ENCODE measurements at places on chromosomes 1 and 21.

DNA sequence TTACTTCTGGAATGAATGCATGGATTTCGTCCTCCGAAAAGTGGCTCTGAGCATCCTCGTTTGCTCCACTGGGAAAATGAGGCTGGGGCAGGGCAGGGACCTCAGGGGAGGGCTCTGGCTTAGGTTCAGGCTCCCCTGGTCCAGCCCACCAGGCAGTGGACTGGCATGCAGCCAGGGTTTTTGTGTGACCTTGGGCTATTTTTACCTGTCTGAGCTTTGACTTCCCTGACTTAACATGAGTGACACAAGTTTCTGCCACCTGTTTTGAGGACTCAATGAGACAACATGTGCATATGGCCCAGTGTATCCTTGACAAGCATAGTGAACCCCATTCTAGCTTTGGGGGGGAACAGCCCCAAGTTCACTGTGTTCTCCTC lies 32.6 kb upstream of the EDN2 start:
- no peak for ATAC-seq

DNA sequence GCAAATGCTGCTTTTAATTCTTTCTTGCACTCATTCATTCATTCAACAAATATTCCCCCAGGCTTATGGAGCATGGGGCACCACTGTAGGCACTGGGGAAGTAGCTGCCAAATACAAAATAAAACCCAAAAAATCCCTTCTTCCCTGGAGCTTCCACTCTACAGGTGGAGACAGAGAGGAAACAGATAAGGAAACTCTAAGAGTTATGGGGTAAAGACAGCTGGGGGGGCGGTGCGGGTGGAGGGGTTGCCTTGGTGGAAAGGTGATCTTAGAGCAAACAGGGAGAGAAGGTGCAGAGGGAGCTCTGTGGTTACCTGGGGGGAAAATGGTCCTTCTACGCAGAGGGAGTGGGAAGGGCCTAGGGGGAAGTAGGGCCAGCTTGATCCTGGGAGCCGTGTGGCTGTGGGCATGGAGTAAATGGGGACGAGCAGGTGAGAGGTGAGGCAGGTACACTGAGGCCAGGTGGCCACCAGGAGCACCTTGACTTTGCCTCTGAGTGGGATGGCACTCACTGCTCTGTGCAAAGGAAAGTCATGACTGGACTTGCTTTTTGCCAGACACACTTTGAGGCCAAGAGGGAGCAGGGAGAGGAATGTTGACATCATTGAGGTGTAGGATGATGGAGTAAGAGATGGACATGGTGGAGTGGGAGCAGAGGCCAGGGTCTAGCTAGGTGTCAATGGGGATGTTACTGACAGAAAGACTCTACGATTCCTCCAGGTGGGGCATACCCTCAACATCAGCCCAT lies 152.0 kb downstream of the ETS2 start:
- ATAC-seq: no peak

- no peak for ATAC-seq
These were observed 2.2 kb downstream of the IKBKE start for GRCh38 chr1:206472454-206472853.

GRCh38 chr1:143748906-143749305 lies 222.9 kb downstream of the FAM72C start:
- ATAC-seq: no peak

- peak; percentile 21 for ATAC-seq
These were observed 10.6 kb downstream of the GFI1 start for GRCh38 chr1:92476071-92476631.

DNA sequence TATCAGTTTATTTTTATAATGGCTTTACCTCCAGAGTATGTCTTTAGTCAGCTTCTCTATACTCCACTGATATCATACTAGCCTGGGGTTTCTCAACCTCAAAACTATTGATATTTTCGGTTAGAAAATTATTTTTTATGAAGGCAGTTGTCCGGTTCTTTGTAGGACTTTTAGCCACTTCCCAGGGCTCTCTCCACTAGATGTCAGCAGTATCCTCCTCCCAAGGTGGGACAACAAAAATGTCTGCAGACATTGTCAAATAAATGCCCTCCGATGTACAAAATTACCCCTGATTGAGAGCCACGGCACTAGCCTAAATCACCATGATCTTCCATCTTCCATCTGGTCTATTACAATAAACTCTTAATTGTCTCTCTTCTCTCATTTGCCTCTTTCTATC lies 4.1 kb upstream of the GRIK1 start:
- no peak for ATAC-seq

GRCh38 chr21:45454926-45455673 lies 50.1 kb downstream of the COL18A1 start:
- no peak for ATAC-seq

- peak; percentile 42 for ATAC-seq
These were observed 4.6 kb downstream of the SNX27 start for GRCh38 chr1:151616505-151616849.

DNA sequence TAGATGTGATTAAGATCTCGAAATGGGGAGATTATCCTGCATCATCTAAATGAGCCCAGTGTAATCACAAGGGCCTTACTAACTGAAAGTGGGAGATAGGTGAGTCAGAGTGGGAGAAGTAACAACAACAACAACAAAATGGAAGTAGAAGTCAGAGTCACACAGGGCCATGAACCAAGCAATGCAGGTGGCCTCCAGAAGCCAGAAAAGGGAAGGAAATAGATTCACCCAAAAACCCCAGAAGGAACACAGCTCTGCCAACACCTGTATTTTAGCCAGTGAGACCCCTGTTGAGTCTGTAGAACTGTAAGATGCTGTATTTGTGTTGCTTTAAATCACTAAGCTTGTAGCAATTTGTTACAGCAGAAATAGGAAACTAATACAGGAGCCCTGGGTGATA lies 4.1 kb downstream of the TAGLN2 start:
- peak; percentile 3 for ATAC-seq

GRCh38 chr1:166908942-166909341 lies 32.9 kb upstream of the TADA1 start:
- ATAC-seq: no peak

DNA sequence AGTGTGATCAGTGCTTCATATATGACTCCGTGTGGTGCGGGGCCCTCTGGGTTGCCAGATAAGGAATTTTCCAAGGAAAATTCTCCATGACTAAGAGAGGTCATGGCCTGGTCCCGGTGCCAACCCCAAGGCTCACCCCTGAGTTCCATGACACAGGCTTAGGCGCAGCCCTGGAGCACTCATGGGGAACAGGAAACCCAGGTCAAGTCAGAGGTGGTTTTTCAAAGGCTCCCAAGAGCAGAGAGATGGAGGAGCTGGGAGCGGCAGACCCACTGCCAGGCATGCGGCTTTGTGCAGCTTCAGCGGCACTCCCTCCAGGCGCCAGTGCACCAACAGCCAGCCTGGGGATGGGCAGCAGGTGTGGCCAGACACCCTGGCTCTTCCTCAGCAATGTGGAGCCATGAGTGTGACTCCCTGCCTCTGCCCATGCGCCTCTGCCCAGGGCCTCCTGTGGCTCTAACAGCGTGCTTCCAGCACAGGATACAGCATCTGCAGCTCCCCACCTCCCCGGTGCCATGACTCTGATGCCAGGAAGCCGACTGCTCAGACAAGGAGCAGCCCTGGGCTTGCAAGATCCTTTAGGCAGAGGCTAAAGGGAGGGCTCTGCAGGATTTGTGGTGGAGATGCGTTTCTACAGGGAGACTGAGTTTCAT lies 47.3 kb downstream of the GPR161 start:
- no peak for ATAC-seq

DNA sequence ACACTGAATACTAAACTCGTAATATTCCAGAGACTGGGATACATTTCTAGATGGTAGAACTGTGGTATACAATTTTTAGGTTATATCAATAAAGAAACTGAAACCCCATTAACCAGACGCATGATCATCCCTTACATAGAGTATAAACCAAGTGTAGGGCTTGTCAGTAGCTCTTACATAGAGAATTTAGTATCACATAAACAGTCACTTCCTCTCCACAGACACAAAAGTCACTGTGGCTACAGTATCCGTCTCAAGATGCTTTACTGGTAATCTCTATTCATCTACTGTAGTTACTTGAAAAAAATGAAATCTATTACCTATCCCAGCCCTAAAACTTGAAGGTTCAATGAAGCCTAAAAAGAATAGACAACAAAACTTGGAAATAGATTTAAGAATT lies 252.3 kb upstream of the TMPRSS15 start:
- no peak for ATAC-seq

DNA sequence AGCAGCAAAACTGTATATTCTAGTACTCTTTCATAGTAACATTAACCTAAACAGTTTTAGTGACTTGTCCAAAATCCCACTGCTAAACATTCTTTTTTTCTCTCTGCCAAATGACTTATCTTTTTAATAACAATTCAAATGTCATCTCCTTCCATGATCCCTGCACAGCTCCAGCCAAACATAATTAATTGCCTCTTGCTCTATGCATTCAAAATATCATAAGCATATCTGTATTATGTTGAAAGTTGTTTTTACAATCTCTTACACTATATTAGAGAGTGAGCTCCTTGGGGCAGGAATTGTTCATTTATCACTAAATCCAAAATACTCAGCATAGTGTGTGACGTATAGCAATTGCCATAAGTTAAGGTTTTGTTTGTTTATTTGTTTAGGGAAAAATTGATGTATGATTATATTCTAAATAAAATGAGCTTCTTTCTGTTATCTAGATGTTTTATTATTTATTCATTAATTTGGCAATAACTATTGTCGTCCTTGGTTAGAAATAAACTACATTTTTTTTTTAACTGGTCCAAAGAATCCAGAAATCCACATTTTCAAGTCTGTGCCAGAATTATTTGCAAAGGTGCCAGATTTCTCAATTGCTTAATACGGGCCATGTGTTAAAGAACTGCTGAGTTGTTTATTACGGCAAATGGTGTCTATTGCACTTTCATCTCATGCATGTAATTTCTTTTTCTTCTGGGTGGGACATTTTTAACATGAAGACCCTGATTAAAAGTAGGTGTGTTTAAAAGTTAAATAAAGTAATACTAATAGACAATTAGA lies 577.2 kb upstream of the ZRANB2 start:
- ATAC-seq: no peak

DNA sequence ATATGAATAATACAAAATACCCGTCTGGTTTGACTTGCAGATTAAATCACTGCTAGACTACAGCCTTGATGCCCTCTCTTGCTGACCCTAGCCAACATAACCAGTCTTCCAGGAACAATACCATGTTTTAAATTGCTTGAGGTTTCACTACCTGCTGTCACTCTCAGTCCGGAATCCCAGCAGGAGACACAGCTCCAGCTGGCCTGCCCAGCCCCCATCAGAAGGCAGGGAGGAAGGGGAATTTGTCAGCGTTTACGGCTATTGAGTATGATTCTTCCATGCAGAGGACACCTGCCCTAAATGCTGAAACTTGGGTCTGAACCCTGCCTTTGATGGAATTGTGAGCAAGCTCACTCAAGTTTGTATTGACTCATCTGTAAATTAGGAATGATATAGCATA lies 33.0 kb downstream of the ZNF496 start:
- ATAC-seq: no peak

Data from activated CD4-positive, CD25-positive, alpha-beta regulatory T cell treated with anti-CD3 and anti-CD28 coated beads, Interleukin-2, amount 50 U/mL, for 24 hours (primary cell).